ENCODE measurements at places on chromosomes 5 and 9.

GRCh38 chr5:154276261-154276972 is 85.9 kb downstream of the GALNT10 start:
- DNase-seq, result no peak

DNA sequence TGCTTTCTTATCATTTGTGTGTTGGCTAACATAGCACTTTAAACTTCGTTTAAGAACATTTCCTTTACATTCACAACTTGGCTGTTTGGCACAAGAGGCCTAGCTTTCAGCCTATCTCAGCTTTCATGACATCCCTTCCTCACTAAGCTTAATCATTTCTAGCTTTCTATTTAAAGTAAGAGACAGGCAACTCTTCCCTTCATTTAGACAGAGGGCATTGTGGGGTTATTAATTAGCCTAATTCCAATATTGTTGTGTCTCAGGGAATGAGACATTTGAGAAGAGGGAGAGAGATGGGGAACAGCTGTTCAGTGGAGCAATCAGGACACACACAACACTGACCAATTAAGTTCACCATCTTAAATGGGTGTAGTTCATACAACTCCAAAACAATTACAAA is 51.0 kb upstream of the OR2K2 start:
- no peak for DNase-seq

DNA sequence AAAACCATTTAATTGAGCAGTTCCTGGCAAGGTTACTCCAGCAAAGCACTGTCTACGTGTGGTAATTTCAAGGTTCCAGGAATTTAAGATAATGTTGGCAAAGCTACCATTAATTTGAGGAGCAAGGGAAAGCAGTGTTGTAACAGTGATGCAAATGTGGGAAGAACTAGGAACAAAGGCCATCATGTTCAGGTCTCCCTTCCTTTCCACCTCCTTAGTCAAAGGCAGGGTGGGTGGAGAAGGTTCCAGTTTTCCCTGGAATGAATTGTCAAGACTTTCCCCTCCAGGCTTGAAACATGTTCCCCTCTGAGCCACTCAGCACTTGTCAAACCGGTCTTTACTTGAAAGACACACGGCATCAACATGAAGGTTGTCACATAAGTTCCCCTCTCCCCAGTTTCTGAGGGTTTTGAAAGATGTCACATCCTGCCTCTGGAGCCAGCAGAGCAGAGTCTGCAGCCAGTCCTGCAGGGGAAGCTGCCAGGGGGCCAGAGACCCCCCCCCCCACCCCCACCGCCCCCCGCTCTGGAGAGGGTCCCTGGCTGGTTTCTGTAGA is 226.0 kb downstream of the GAS1 start:
- no peak for DNase-seq

- no peak for DNase-seq
Measured at GRCh38 chr9:94904806-94905205, 178.3 kb downstream of the AOPEP start.

DNA sequence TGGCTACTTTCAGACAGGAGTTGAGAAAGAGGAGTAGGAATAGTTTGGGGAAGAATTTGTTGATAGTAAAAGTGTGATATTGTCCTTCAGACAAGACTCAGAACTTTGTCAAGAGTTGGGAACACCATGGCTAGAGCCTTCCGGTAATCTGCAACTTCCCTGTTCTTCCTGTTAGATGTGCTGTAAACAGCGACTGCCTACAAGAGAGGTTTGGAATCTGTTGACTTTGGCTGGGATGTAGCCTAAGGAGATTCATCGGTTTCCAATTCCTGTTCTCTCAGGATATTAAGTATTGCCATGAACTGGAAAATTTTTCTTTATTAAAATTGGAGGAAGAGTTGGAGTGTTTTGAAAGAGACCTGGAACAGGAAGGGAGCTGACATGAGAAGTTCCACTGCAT is 43.9 kb downstream of the ARHGAP26 start:
- DNase-seq, result no peak
